ENCODE measurements at places on chromosomes 1 and 21.

GRCh38 chr1:226523646-226524406 lies 24.7 kb upstream of the STUM start:
- no peaks in the 10 kb centered on the region for H3K4me1 ChIP-seq
- no peak overlapping the region for H3K27ac ChIP-seq
- no peak for DNase-seq
- peaks cover 2% of the 10 kb centered on the region for H3K27me3 ChIP-seq

GRCh38 chr1:240148333-240148732 lies 56.6 kb downstream of the FMN2 start:
- H3K4me1 ChIP-seq, result no peaks in the 10 kb centered on the region
- no peak overlapping the region for H3K27ac ChIP-seq
- no peak for DNase-seq
- H3K4me3 ChIP-seq, result no peak overlapping the region

DNA sequence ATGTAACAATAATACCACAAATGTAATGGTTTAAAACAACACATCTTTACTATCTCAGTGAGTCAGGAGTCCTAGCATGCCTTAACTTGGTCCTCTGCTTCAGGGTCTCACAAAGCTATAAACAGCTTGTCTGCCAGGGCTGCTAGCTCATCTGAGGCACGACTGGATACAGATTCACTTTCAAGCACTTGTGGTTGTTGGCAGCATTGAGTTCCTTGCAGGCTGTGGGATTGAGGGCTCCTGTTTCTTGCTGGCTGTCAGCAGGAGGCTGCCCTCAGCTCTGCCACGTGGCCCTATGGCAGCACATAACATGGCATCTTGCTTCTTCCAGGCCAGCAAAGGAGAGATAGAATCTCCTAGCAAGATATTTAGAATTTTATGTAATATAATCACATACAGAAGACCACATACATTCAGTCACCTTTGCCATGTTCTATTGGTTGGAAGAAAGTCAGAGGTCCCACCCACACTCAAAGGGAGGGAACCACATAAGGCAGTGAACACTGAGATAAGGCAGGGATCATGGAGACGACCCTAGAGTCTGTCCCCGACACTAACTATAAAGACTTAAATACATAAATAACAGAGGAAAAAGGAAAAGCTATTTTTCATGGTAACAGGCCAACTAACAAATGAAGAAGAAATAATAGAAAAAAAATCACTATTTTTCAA lies 18.9 kb upstream of the IPP start:
- no peak for DNase-seq
- H3K4me1 ChIP-seq, result peaks cover 2% of the 10 kb centered on the region
- no peak overlapping the region for H3K4me3 ChIP-seq
- H3K36me3 ChIP-seq, result no peaks in the 10 kb centered on the region
- no peak overlapping the region for H3K27ac ChIP-seq

- H3K4me3 ChIP-seq, result no peak overlapping the region
- peaks cover 16% of the 10 kb centered on the region for H3K4me1 ChIP-seq
- H3K27ac ChIP-seq, result no peak overlapping the region
- no peak for DNase-seq
Observed at GRCh38 chr1:99818063-99818699, 32.0 kb upstream of the AGL start.

- H3K4me3 ChIP-seq, result no peak overlapping the region
- H3K4me1 ChIP-seq, result peaks cover 13% of the 10 kb centered on the region
- peaks cover 13% of the 10 kb centered on the region for H3K27me3 ChIP-seq
Observed at GRCh38 chr1:169928438-169929209, 34.9 kb upstream of the SCYL3 start.

DNA sequence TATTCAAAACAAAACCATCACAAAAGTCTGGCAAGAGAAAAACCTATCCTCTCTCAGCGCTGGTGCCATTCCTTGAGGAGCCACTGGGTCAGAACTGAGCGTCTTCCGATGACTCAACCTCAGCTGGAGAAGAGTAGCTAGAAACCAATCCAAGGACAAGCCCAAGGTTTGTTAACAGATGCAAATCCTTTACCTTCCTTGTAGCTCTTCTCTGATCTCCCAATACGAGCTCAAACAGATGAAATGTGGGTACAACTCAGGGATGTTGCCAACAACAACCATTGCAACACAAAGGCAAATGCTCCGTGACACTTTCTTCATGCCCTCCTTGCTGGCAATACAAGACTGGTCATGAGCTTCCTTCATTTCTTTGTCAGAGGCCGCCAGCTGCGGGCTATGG lies 337.1 kb downstream of the SIPA1L2 start:
- DNase-seq, result no peak
- no peaks in the 10 kb centered on the region for H3K36me3 ChIP-seq
- no peak overlapping the region for H3K27ac ChIP-seq
- H3K4me1 ChIP-seq, result peaks cover 2% of the 10 kb centered on the region
- H3K27me3 ChIP-seq, result peaks cover 2% of the 10 kb centered on the region

DNA sequence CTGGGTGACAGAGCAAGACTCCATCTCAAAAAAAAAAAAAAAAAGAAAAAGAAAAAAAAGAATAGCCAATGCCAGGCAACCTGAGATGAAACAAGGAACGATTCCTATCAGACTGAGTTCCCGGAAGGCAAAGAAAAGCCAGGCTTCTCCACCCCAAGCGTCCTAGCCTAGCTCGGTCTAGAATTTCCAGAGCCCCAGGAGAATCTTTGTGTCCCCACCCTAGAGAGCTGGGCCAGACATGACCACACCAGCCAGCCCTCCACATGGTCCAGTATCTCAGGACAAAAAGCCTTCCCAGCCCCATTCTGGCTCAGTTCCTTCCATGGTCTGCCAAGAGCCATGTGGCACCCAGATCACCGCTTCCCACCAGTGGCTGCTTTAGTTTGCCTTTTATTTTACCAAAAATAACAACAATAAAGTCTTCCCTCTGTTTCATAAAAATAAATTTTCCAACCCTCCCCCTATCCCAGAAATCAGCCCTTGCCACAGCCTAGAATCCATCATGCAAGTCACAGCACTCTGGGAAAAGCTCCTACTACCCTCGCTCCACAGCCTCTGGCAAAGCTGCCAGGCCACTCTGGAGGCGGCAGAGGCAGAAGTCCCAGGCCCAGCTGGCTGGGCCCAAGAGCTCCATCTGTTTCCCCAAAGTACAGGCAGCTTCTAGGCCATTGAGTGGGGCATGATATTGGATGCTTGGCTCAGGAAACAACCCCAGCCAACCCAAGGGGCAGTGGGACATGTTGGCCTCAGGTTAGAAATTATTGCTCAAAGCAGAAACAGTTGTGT lies 3.5 kb upstream of the MKNK1 start:
- no peak overlapping the region for H3K27ac ChIP-seq
- H3K36me3 ChIP-seq, result peaks cover 53% of the 10 kb centered on the region
- no peak overlapping the region for H3K4me3 ChIP-seq
- H3K4me1 ChIP-seq, result peaks cover 38% of the 10 kb centered on the region
- DNase-seq, result no peak

DNA sequence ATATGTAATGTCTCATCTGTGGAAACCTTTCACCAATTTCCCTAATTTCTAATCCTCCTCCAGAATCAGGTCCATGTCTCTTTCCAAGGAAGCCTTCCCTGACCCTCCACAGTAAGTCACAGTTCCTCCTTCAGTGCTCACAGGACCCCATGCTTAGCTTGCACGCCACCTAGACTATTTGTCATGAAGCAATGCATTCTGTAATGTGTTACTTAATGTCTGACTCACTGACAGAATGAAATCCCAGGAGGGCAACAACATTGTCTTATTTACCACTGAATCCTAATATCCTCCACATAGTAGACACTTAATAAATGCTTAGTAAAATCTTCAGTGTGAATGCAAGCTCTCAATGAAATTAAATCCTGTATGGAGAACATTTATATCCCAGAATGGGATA lies 245.9 kb upstream of the PLD5 start:
- no peaks in the 10 kb centered on the region for H3K36me3 ChIP-seq
- H3K4me3 ChIP-seq, result no peak overlapping the region
- H3K27me3 ChIP-seq, result no peaks in the 10 kb centered on the region
- H3K27ac ChIP-seq, result no peak overlapping the region
- no peaks in the 10 kb centered on the region for H3K4me1 ChIP-seq
- no peak for DNase-seq

- H3K4me3 ChIP-seq, result no peak overlapping the region
- DNase-seq, result no peak
- peaks cover 19% of the 10 kb centered on the region for H3K4me1 ChIP-seq
- no peaks in the 10 kb centered on the region for H3K36me3 ChIP-seq
Observed at GRCh38 chr1:61270761-61271411, 188.5 kb downstream of the NFIA start.

DNA sequence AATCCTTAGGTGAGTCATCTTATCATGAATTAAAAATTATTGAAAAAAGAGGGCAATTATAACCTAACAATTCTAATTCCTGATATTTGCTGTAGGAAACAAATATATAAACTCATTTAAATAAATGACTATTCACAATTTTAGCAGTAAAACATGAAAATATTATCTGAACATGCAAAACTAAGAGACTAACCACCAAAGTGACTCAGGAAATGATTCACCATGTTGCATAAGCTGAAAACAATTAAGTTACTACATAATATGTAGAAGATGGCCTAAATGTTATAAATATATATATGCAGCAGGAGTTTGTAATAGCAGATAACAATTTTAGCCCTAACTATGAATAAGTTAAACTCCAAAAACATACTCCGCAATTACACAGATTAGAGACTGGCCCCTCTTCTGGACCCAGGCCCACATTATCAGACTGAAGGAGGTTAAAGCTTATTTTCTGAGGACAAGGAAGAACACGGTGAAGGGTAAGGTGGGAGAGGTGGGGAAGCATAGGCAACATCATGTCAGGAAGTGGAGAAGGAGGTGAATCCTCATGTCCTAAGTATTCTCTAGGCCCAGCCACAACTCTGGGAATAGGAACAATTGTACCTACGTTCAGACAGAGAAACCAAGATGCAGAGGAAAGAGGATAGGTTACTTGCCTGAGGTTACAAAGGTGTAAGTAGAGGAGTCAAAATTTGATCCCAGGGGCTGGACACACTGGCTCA lies 15.6 kb upstream of the AIM2 start:
- H3K27me3 ChIP-seq, result peaks cover 6% of the 10 kb centered on the region
- no peaks in the 10 kb centered on the region for H3K36me3 ChIP-seq
- no peak for DNase-seq
- H3K4me1 ChIP-seq, result peaks cover 47% of the 10 kb centered on the region
- H3K27ac ChIP-seq, result peak overlapping the region; percentile 56
- no peak overlapping the region for H3K4me3 ChIP-seq
